ENCODE measurements at places on chromosomes 2 and 18.

- DNase-seq = no peak
Measured at GRCh38 chr2:69646714-69647113, 3.2 kb upstream of the AAK1 start.

GRCh38 chr2:240066489-240066888 lies 13.2 kb upstream of the OR6B3 start:
- DNase-seq = no peak

DNA sequence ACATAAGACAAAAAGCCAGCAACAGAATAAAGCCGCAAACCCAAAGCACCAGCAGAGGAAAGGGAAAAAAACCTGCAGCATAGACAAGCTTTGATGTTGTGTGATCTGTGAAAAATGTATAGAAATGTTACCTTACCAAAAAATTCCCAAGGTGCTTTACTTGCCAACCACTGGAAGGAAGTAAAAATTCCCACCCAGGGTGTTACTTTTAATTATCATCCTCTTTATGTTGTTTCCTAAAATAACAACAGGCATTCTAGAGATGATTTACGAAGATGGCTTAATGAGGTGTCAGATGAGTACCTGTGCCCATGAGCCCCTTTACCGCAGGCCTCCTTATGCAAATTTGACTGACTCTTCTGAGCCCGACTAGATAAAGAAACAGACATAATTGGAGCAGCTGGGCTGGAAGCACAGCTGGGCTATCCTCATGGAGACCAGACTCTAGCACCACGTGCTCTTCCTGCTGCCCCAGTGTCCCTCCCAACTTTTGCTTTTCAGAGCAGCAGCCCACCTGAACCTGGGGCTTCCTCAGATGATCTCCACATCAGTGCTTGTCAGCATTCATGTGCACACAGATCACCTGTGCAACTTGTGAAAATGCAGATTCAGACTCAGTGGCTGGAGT lies 41.5 kb downstream of the SRSF7 start:
- DNase-seq = no peak

DNA sequence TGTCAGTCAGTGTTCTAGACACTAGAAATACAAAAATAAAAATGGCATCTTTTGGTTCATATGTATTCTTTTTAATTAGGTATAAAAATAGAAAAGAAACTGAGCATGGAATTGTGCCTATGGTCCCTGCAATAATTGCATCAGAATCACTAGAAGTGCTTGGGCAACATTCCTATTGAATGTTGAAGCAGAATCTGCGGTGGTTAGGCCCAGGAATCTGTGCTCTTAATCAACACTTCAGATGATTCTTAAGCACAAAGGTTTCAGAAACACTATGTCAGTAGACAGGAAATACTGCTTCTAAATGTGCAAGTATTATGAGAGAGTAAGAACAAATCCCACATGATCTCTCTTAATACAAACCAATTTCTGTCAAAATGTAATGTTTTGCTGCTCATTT lies 20.3 kb upstream of the RBBP8 start:
- DNase-seq = no peak

- no peak for DNase-seq
Measured at GRCh38 chr2:179671043-179671981, 190.1 kb downstream of the ZNF385B start.

DNA sequence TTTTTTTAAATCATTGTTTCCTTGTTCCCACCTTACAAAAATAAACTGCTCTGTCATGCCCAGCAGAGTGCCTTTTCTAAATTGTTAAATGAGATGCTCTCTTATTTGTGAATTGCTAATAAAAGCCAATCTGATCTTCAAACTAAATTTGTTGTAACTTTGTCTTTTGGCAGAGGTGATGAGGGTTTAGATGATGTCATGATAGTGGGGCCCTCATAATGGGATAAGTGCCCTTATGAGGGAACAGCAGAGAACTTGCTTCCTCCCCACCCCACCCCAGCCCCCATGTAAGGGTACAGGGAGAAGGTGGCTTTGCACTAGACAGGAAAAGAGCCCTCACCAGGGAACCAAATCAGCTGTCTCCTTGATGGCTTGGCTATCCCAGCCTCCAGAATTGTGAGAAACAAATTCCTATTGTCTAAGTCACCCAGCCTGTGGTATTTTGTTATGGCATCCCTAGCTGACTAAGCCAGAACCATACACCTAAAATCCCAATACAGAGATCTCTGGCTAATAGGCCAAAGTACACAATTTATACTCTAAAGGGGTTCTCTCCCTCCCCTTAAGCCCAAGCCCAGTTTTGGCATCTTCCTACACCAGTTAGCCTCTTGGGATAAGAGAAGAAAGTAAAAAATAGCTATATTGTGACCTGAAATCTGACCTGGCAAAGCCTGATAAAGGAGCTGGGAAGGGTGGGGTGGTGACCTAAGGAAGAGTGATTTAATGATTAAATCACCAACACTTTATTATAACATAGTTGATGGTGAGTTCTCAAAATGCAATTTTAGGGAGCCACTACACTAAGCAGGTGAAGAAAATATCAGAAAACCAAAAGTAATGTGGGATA lies 40.3 kb upstream of the HNRNPA3 start:
- no peak for DNase-seq

DNA sequence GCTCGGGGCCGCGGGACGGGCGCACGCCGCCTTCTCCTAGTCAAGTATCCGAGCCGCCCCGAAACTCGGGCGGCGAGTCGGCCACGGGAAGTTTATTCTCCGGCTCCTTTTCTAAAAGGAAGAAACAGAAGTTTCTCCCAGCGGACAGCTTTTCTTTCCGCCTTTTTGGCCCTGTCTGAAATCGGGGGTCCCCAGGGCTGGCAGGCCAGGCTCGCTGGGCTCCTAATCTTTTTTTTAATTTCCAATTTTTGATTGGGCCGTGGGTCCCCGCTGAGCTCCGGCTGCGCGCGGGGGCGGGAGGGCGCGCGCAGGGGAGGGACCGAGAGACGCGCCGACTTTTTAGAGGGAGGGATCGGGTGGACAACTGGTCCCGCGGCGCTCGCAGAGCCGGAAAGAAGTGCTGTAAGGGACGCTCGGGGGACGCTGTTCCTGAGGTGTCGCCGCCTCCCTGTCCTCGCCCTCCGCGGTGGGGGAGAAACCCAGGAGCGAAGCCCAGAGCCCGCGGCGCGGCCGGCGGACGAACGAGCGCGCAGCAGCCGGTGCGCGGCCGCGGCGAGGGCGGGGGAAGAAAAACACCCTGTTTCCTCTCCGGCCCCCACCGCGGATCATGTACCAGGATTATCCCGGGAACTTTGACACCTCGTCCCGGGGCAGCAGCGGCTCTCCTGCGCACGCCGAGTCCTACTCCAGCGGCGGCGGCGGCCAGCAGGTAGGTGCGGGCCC lies 617 bp downstream of the FOSL2 start:
- no peak for DNase-seq

- DNase-seq = no peak
Measured at GRCh38 chr2:180225118-180225517, 218.0 kb upstream of the CWC22 start.

GRCh38 chr2:158984604-158985135 lies 16.2 kb downstream of the TANC1 start:
- no peak for DNase-seq
